ENCODE measurements at places on chromosomes 13 and 19. TPM values are rescaled to one million over a fixed set of nuclear protein-coding genes. Genes with fewer than 3 reads are reported as not detected.

DNA sequence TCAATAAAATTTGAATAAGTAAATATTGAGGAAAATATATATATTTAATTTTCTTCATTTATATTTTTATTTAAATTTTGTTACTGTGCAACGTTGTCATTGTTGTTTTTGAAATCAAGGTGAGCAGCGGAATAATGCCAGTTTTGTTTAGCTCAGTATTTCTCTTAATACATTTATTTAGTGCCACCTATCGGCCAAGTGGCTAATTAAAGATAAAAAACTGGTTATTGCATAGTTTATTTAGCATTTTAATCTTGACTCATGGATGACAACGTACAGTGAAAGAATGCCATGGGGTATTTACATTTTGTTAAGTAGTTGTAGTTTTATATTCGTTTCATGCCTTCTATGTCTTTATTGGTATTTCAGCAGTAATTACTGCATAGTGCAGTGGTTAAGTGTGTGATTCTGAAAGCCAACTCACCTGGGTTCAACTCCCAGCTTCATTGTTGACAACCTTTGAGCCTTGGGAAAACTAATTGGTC lies 265.9 kb downstream of the MYO16 start:
- H3K4me3 ChIP-seq = no peak overlapping the region
- H3K27me3 ChIP-seq = peaks cover 4% of the 10 kb centered on the region
- DNase-seq = no peak
- no peak overlapping the region for H3K27ac ChIP-seq

- no peaks in the 10 kb centered on the region for H3K4me1 ChIP-seq
- no peak overlapping the region for H3K4me3 ChIP-seq
- H3K27ac ChIP-seq = no peak overlapping the region
- H3K27me3 ChIP-seq = no peaks in the 10 kb centered on the region
- peaks cover 29% of the 10 kb centered on the region for H3K36me3 ChIP-seq
- DNase-seq = no peak
These were observed 124.6 kb upstream of the MCF2L start for GRCh38 chr13:112844411-112844810.

GRCh38 chr19:58372311-58373133 lies 8.3 kb downstream of the ZNF837 start:
- H3K36me3 ChIP-seq = no peaks in the 10 kb centered on the region
- no peaks in the 10 kb centered on the region for H3K4me1 ChIP-seq
- no peak overlapping the region for H3K4me3 ChIP-seq

- DNase-seq = no peak
- H3K4me3 ChIP-seq = no peak overlapping the region
- no peaks in the 10 kb centered on the region for H3K4me1 ChIP-seq
- H3K36me3 ChIP-seq = no peaks in the 10 kb centered on the region
- H3K27ac ChIP-seq = no peak overlapping the region
- H3K27me3 ChIP-seq = peaks cover 3% of the 10 kb centered on the region
These were observed 147.7 kb upstream of the SOX1 start for GRCh38 chr13:111919286-111919685.

GRCh38 chr19:36916991-36917390 lies 859 bp downstream of the ZNF568 start:
- peaks cover 21% of the 10 kb centered on the region for H3K4me1 ChIP-seq
- peak overlapping the region; percentile 92 for H3K4me3 ChIP-seq
- peaks cover 41% of the 10 kb centered on the region for H3K36me3 ChIP-seq
- H3K27me3 ChIP-seq = no peaks in the 10 kb centered on the region

- no peak overlapping the region for H3K27ac ChIP-seq
- no peak overlapping the region for H3K4me3 ChIP-seq
- no peaks in the 10 kb centered on the region for H3K4me1 ChIP-seq
- DNase-seq = no peak
- no peaks in the 10 kb centered on the region for H3K36me3 ChIP-seq
- H3K27me3 ChIP-seq = peaks cover 4% of the 10 kb centered on the region
These were observed 251.4 kb upstream of the MAB21L1 start for GRCh38 chr13:35727881-35728280.

DNA sequence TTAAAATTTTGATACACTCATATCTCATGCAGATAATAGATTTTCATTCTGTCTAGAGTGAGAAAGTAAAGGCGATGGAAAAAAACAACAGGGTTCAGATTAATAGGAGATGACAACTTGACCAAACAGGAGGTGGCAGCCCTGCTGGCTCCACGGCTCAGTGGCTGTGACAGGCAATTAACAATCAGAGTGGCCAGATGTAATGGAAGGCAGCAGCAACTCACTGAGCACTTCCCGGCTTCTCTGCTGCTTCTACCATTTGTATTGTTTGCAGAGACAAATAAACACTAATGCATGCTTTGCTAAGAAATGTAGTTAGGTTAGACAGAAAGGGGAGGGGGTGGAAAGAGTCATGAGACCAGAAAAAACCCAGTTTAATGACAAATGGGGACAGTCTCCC lies 473.0 kb upstream of the SLC10A2 start:
- no peak overlapping the region for H3K27ac ChIP-seq
- no peak for DNase-seq
- no peaks in the 10 kb centered on the region for H3K36me3 ChIP-seq
- H3K4me3 ChIP-seq = no peak overlapping the region

Gene TINCR
- 0.75 TPM for total RNA-seq

Gene TMEM221
- not detected for total RNA-seq
